ENCODE measurements at places on chromosomes 11 and 22.

GRCh38 chr11:60371386-60371785 lies 6.9 kb upstream of the MS4A7 start:
- no peak for DNase-seq

GRCh38 chr22:20147237-20147988 lies 3.4 kb downstream of the CCDC188 start:
- DNase-seq = no peak

DNA sequence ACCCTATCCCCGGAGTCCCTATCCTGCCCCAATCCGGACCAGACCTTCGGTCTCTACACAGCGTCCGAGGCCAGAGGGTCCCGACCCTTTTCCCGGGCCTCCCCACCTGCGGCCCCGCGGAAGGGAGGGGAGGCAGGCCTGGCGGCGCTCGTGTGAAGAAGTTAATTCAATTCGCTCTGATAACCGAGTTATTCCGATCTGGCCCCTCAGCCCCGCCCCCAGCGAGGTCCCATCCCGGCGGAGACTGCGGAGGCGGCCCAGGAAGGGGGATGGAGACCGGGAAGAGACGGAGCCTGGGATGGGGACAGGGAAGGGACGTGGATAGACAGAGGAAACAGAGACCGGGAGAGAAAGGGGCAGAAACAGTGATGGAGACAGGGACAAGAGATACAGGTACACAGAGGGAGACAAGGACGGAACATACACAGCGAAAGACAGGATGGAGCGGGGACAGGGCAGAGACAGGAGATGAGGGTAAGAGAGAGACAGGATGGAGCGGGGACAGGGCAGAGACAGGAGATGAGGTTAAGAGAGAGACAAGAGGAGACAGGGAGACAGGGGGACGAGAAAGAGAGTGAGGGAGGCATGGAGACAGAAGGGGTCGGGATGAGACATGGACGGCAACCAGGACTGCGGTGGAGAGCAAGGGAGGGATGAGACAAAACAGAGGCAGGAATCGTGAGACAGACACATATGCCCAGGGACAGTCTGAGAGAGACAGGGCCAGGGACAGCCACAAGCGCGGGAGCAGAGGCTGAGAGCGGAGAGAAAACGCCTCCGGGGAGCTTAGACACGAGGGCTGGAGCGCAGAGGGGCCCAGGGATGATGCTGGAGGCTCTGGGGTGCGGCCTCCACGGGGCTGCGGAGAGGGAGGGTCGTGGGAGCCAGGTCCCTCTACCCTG lies 636 bp upstream of the PHOX2A start:
- no peak for DNase-seq

DNA sequence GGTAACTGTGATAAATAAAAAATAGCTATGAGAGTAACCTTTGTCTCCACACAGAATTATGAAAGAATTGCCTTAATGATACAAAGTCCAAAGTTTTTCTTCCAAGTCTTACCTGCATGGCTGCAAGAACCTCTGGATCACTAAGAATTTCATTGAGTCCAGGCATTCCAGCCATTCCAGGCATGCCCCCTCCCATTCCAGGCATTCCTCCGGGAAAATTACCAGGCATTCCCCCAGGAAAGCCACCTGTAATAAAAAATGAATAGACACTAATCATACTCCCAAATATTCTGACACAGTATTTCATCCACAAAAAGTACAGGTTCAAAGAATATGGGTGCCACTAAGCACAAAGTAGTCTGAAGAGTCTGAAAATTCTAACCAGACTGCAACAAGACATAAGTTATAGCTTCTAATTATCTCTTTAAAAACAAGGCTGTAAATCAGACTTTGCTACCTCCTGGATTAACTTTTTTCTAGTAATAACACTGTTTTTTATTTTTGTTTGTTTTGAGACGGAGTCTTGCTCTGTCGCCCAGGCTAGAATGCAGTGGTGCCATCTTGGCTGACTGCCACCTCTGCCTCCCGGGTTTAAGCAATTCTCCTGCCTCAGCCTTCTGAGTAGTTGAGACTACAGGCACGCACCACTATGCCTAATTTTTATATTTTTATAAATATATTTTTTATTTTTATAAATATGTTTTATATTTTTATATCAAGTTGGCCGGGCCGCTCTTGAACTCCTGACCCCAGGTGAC lies 8.0 kb upstream of the SLC25A17 start:
- DNase-seq = no peak

GRCh38 chr22:46803031-46803880 lies 40.8 kb downstream of the TBC1D22A start:
- DNase-seq = peak; percentile 53

GRCh38 chr11:105296386-105296785 lies 156.8 kb upstream of the CARD18 start:
- DNase-seq = no peak

- DNase-seq = no peak
Observed at GRCh38 chr22:33404723-33405122, 346.5 kb upstream of the SYN3 start.

DNA sequence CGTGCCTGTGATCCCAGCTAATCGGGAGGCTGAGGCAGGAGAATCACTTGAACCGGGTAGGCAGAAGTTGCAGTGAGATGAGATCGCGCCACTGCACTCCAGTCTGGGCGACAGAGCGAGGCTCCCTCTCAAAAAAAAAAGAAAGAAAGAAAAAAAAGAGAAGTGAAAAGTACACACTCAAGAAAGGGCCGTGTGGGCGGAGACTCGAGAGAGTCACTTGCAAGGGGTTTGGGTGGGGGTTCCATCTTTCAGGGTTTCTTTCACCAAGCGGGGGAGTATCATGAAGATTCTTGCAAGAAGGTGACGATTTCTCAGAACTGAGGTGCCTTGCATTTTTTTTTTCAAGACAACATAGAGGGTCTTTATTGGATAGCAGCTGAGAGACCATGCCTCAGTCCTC lies 4.0 kb upstream of the IFITM5 start:
- no peak for DNase-seq

DNA sequence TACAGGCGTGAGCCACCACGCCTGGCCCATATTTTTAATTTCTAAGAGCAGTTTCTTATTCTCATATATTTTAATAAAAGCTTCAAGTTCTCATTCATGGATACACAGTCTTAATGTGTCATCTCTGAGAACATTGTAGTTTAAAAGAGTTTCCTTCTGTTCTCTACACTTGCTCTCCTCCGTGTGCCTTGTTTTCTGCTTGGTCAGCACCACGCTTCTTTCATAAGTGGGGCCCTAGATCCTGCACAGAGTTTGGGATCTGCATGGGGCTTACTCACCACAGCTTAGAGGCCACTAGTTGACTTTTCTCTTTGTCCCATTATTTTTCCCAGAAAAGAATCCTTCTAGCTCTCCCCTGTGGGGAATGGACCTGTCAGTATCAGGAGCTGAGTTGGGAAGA lies 58.8 kb downstream of the PPP6R2 start:
- DNase-seq = no peak

DNA sequence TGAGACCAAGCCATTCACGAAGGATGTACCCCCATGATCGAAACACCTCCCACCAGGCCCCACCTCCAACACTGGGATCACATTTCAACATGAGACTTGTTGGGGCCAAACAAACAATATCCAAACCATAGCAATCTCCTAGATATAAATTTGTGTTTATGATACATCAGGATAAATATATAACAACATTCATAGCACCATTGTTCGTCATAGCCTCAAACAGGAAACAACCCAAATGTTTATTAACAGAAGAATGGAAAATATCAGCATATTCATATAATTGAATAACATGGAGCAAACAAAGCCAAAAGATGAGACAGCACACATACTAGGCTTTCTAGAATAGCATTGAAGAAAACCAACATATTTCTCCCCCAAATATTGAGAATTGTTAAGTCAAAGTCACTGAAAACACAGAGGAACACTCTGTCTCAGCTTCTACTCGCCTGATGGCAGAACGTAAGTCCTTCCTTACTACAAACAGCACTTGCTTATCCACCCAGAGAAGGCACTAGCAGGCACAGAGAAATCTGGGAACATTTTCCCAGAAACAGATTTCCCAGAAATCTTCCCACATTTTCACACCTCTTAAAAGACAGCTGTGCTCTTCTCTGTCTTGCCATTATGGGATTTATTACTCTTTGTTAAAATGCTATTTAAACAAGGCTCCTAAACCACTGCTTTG lies 8.1 kb upstream of the GDPD4 start:
- no peak for DNase-seq

- DNase-seq = peak; percentile 40
Observed at GRCh38 chr11:72041364-72042063, 38.8 kb downstream of the NUMA1 start.

DNA sequence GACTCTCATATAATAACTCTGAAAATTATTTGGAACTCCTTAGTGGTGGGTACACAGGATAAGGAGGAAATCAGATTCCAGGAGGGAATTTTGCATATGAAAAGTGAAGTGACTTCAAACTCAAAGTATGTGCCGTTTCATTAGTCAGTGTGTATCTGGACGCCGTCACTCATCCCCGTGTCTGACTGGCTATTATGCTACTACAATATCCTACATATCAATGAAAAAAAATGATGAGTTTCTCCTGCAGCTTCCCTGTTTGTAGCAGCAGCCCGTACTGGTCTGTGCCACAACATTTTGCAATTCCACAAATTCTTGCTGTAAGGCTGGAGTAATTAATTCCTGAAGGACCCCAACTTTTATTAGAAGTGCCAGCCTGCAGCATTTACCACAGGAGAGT lies 16.5 kb downstream of the WT1 start:
- DNase-seq = no peak

DNA sequence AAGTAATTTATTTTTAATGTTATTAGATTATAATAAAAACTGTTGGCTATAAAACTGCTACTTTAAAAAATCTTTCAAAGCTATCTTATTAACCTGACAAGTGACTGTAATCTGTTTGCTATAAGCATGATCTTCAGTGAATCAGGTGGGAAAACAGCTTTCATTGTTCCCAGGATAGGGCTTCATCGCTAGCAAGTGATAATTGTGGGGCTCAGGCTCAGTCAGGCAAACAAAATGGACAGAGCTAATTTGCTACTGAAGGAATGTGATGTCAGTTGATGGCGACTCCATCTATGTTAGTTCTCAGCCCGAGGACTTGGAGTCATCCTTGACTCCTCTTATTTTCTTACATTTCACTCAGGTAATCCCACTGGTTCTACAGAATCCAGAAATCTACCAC lies 125.0 kb downstream of the RASSF10 start:
- no peak for DNase-seq

DNA sequence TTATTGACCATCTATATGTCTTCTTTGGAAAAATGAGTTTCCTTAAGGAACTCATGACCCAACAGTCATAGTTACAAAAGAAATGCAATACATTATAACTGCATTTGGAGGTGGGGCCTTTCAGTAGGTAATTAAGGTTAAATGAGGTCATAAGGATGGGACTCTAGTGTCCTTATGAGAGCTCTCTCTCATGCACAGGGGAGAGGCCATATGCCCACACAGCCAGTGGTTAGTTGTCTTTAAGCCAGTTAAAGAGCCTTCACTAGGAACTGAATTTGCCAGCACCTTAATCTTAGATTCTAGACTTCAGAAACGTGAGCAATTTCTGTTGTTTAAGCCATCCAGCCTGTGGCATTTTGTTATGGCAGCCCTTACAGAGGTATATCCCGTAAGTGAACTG lies 27.3 kb downstream of the INTS4 start:
- DNase-seq = no peak

- no peak for DNase-seq
Observed at GRCh38 chr11:8298801-8299786, 35.4 kb upstream of the LMO1 start.

- no peak for DNase-seq
Observed at GRCh38 chr11:68521969-68522652, 61.6 kb downstream of the PPP6R3 start.

DNA sequence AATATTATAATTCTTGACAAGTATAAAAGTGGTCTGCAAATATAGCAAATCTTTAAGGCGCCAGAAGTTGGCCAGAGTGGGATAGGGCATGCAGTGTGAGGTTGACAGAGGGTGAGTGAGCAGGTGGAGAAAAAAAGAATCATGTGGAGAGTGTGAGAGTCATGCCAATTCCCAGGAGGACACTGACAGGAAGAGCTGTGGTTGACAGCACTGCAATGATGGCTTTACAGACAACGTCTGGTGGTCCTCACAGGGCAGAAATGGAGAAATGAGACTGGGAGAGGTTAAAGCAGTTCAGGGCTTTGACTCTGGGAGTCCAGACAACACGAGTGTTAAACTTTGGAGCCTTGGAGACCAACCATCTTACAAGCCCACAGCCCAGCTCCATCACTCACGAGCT lies 34.9 kb downstream of the SERPIND1 start:
- no peak for DNase-seq

DNA sequence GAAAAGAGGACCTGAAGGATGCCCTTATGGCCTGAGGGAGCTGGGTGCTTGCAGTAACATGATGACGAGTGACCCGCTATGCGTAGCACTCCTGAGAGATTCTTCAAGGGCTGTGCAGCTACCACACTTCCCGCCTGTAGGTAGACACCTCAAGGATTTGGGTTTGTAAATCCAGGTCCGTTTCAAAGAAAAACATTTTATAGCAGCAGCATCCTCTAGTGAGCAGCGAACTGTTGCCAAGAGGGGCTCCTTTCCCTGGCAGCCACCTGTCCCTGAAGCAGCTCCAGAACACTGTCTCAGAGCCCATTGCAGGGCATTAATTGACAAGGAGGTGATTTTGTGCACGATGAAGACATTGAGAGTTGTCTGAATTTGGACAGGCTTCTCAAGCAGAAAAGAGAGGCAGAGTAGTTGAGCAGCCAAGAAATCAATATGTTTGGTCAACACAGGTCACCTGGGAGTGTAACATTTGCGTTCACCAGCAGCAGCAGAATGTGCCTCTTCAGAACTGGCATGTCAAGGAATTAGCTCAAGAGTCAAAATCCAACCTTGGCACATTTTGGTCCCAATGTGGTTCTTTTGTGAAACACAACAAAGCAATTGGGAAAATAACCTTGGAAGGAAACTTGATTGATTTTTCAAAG lies 209.8 kb upstream of the MTNR1B start:
- no peak for DNase-seq

- no peak for DNase-seq
Observed at GRCh38 chr11:77677138-77677537, 39.5 kb upstream of the CLNS1A start.

- DNase-seq = no peak
Observed at GRCh38 chr11:47553406-47553743, 443 bp upstream of the CELF1 start.

GRCh38 chr11:103279821-103280220 lies 170.6 kb downstream of the DYNC2H1 start:
- no peak for DNase-seq

DNA sequence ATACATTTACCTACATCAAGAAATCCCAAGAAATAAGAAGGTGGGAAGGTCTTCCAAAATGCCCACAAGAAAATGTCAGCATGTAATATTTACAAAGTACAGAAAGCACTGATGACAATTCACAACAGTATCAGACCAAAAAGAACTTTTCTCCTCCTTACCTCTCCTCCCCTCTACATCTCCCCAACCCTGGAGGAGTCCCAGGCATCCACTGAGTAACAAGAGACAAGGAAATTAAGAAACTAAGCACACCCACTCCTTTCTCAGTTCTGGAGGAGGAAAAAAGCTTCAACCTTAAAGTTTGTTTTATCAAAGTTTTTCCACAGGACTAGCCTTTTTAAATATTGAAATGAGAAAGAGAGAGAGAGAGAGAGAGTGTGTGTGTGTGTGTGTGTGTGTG lies 2.0 kb upstream of the SERGEF start:
- DNase-seq = no peak

- DNase-seq = no peak
Observed at GRCh38 chr11:9267680-9268079, 2.5 kb upstream of the DENND5A start.

Data from stimulated activated naive CD4-positive, alpha-beta T cell treated with Interleukin-2 at 50 U/mL for 16 hours (primary cell).